A673 (cell line): ENCODE measurements at places on chromosomes 6 and 20.

DNA sequence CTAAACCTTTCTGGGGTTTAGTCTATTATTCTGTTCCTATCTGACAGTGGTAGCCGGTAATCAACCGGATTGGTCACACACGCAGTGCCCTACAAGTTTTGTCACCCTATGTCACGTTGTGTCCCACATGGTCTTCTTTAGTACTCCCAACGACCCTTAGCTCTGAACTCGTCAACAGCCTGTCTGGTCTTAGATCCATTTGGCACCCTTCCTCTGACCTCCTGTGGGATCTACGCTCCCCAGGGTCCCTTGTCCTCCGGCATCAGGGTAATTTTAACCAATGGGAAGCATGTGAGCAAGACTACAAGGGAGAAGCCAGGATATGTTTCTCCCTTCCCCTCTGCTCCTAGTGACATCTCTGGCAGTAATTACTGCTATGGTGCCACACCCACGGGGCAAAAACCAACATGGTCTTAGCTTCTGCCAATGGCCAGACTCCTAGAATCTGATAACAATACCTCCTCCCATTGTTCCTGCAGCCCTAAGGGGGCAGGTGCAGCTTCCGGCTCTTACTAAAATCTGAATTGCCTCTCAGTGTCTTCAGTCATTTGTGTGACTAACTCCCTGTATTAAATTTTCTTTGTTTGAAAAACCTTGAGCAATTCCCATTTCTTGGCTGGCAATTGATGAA is 56.6 kb downstream of the MAFB start:
- DNase-seq: no peak

- no peak for DNase-seq
Measured at GRCh38 chr6:134201716-134202115, 116.2 kb downstream of the SGK1 start.

GRCh38 chr20:42164121-42164890 is 546.1 kb upstream of the CHD6 start:
- DNase-seq: no peak

DNA sequence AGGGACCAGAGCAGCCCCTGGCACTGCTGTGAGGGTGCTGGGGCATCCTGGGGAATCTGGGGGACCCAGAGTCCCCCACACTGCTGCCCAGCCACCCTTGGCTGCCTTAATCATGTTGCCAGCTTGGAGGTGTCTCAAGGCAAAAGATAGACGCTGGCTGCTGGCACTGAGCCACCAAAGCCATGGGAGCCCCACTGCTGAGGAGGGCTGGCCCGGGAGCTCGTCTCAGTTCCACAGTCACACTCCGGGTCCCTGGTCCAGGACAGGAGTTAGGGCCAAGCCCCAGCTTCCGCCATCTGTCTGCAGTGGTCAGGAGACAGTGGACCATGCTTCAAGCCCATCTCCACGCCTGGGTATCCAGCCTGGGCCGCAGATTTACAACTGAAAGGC is 41.0 kb upstream of the HMGA1 start:
- DNase-seq: peak; percentile 22

- DNase-seq: no peak
Measured at GRCh38 chr6:127289934-127290333, 23.3 kb downstream of the RNF146 start.

- no peak for DNase-seq
Measured at GRCh38 chr20:32628960-32629530, 43.9 kb upstream of the NOL4L start.

DNA sequence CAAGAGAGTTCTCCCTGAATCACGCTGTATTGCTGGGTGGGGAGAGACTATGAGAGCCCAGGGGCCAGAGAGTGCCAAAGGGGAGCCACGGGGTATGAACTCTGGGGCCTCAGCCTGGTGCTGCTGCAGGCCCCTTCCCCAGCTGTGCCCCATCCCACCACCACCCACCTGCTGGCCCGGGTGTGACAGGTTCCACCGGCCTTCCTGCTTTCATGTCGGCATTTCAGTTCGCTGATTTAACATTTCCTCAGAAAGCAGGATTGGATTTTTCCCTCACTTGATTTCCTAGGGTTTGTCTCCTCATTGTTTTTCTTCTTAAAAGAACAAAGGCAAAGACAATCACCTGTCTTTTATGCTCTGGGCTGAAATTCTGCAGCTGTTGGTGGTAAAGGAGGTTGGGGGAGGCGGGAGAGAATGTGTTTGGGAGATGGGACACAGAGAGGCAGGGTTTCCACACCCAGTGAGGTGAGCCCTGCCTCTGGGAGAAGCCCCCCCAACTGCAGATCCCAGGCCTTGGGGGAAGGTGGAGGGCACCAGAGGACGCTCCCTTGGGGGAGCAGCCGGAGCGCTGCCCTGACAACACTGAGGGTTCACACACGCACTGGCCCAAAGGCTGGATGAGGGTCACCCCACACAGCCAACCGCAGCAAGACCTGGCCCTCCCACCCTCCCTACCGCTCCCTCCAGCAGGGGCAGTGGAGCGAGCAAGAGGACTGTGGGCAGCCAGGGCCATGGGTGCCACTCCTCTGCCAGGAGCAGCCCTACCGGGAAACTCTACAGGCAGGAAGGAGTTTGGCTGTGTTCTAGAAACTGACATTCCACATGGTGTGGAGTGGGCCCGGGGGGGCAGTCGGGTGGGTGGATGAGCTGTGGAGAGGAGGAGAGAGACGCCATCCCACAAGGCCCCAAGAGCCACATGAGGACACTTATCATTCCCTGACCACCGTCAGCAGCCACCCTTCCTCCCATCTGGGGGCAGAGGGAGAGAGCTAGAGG is 10.5 kb upstream of the MLN start:
- DNase-seq: no peak

DNA sequence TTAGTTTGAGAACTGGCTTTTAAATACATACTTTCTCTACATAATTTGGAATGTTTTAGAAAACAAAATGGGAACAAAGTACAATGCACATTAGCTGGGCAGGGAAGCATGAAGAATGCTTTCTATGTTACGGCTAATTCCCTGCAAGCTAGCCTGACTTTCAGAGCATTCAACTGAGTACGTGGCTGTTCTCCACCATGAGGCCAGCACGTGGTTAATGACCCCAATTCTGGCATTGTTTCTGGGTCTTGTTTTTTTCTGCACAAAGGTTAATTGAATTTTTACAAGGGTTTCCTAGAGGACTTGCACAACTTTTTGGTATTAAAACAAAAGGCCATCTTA is 208.6 kb upstream of the AGPAT4 start:
- no peak for DNase-seq

- DNase-seq: no peak
Measured at GRCh38 chr20:10667560-10668167, 6.1 kb downstream of the JAG1 start.

DNA sequence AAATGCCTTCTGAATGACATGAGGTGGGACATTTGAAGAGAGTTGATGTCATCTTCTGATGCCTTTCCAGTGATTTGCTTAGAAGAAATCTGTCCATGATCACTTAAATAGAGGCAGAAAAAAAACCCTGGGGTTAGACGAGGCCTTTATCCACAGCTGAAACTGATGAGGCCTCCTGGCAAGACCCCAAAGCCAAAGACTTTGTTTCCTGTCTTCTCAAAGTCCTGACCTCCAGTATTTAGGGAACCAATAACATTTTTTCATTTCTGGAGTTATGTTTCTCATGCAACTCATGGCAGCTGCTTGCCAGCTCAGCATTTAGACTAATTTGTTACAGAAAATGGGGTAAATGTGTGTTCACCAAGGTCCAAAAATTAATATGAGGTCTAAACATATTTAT is 248.0 kb upstream of the PRDM1 start:
- DNase-seq: no peak

GRCh38 chr6:34056305-34057108 is 89.4 kb downstream of the GRM4 start:
- DNase-seq: no peak

GRCh38 chr6:63793465-63794137 is 158.0 kb downstream of the PHF3 start:
- no peak for DNase-seq

DNA sequence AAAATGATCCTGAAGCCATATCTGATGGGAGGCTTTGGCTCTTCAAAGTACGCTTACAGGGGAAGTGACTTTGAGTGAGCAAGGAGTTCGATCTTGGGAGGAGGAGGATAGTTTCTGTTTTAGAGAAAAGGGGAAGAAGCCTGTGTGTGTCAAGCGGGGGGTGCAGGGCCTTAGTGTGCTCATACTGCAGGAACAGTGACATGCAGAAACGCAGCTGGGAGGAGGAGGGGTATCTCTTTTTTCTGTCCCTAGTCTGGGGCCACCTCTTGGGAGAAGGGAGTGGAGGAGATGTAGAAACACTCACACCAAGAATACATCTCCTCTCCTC is 19.8 kb downstream of the SIRPD start:
- no peak for DNase-seq

- peak; percentile 96 for DNase-seq
Measured at GRCh38 chr6:26251354-26252076, 113.5 kb upstream of the BTN3A2 start.

DNA sequence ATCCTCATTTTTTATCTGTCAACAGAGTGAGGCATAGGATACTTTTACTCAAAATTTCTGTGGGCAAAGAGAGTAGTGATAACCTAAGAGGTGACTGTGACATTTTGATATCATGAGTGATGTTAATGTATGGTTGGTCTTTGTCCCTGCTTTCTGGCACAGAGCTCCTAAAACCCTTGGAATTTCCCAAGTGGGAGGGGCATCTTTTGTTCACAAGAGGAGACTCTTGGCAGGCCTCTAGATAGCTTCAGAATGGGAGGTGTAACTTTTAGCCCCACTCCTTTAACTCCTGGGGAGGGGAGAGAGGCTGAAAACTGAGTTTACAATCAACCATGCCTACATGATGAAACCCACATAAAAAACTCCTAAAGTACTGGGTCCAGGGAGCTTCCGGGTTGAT is 527.8 kb downstream of the RFPL4B start:
- DNase-seq: peak; percentile 33

DNA sequence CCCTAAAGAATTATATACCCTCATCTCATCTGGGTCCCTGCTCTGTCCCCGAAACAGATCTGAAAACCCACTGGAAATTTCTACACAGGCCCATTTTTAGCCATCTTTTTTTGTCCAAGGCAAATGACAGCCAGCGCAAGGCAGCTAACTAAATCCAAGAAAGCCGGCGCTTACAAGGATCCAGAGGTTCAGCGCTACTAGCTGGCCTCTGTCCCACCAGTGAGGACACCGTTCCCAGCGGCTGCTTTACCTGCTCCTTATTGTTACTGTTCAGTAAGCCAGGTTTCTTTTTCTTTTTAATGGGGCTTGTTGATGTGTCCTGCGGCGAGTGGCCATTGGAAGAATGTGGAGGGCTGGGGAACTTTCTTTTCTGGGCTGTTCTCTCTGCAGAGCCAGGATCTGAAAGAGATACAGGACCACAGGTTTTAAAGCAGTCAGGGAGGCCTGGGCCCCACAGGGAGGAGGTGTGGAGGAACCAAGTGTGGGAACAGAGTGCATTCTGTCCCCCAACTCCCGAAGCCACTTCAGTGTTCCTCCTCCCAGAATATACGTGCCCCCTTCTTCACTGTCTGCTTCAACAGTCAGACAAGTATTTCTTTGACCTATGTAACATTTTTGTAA is 46.6 kb downstream of the ZMYND8 start:
- DNase-seq: no peak

DNA sequence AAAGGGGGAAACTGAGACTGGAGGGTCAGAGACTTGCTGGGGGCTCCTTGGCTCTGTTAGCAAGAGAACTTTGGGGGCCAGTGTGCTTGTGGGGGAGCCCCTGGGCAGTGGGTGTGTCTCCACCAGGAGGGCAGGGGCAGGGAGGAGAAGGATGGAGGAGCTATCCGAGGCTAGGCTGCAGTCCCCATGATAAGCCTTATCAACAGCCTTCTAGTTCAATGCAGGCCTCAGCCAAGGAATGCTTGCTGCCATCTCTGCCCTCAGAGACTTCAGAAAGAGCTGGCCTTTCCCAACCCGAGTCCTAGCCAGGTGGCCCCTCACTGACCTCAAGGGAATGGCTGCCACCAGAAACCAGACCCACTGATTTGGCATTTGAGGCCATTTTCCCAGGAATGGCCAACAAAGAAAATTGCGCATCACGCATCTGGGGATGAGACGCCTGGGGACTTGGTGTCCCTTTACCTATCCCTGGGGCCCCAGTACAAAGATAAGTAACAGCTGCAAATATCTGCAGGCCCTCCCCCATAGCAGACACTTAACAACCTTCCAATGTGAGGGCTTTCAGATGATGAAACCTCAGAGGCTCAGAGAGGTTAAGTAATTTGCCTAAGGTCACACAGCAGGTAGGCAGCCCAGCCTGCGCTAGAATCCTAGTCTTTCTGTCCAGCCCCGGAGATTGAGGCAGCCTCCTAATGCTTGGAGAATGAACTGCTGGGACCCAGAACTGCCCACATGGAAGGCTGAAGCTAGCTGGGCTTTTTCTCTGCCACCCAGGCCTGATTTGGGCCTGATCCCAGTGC is 4.9 kb downstream of the TGM2 start:
- DNase-seq: no peak

DNA sequence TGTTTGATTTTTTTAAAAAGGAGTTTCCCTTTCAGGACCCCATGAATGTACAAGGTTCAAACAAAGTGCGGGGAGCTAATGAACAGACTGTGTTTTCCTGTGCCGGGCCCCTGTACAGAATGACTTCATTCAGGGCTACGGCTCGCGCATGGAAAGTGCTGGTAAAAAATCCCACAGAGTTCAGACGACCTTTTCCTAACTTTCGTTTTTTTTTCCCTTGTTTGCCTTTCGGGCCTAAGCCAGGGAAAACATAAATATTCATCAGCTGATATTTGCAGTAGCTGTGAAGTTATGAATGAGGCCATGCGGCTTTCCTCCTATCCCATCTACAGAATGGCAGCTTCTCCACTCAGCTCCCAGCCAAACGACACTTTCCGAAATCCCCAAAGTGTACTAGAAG is 74.0 kb downstream of the HAO1 start:
- DNase-seq: no peak

- peak; percentile 53 for DNase-seq
Measured at GRCh38 chr20:13819885-13820645, 35.2 kb downstream of the NDUFAF5 start.

DNA sequence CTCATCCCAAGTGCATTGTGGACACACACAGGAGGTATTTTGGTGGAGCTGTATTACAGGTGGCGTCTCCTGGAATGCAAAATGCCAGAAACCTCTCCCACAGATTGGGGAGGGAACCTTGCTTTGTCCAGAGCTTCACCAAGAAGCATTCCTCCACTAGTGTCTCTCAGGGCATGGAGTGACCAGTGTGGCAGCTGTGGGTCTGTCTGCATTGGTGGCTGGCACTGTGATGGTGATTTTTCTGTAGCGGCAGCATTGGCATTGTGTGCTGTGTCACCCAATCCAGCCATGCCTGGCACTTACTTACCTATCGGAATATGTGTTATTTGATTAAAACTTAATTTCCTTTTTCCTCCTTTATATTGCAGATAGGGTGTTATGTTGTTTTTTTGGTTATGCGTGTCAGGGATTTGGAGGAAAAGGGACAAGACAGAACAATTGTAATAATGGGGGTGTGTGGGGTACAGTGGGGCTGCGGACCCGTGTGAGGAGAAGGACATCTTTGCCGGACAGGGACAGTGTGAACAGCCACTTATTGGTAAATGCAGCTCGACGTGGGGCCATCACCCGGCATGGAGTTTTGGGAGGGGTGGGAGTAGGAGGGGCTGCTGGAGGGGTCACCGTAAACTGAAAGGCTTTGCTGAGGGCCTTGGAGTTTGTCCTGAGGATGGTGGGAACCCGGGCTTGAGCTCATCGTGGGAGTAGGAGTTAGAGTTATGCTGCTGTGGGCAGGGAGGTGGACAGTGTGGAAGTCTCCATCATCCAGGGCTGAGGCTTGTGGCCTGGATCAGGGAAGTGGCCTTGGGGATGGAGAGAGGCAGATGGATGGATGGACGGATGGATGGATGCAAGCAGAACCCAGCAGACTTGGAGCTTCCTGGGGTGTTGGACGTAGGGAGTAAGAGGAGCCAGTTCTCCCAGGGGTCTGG is 105.0 kb downstream of the SYCP2 start:
- no peak for DNase-seq
